Activated CD8-positive, alpha-beta memory T cell treated with anti-CD3 and anti-CD28 coated beads, Interleukin-2, amount 10 ng/mL, durations not matched to agents 7 days and 5 days (primary cell): ENCODE measurements at places on chromosomes 5 and 9. TPM values are rescaled to one million over a fixed set of nuclear protein-coding genes. Genes with fewer than 3 reads are reported as not detected.

- no peak for DNase-seq
Observed at GRCh38 chr9:33189331-33189791, 22.2 kb upstream of the B4GALT1 start.

Gene KCNV2
- not detected for total RNA-seq

Gene ANKDD1B
- not detected for total RNA-seq

Gene IL17B
- not detected for total RNA-seq

Gene UBE2QL1
- total RNA-seq: not detected

DNA sequence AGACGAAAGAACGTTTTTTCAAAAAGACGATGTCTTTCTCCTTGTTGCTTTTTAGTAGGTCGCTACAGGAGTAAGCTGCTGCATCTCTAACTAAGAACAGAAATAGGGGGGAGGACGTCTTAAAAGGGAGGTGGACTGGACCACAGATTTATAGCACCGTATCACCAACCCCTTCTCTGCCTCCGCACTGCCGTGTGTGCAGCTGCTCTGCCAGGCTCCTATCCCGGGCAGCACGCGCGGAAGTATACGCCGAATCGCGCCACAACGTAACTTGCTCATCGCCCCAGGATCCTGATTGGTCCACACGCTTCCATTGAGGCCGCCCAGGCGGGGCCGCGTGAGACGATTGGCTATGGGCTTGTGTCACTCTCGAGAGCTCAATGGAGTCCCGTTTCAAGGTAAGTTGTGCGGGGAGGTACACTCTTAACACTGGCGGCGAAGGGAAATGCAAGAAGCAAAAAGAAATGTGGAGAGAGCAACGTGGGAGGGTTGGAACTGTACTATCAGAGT is at the start of gene ELAVL2:
Gene ELAVL2, minus strand, starts transcription at position 121 of the 510 bp plus-strand sequence. CDS start 64,006 bp downstream, outside the sequence.
- peak; percentile 45 for DNase-seq

DNA sequence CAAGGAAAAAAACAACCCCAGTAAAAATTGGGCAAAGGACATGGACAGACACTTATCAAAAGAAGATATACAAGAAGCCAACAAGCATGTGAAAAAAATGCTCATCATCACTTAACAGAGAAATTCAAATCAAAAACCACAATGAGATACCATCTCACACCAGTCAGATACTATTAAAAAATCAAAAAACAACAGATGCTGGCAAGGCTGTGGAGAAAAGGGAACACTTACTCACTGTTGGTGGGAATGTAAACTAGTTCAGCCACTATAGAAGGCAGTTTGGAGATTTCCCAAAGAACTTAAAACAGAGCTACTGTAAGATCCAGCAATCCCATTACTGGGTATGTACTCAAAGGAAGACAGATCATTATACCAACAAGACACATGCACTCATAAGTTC is 157.4 kb downstream of the EDIL3 start:
- no peak for DNase-seq

Gene NR5A1
- total RNA-seq: not detected

DNA sequence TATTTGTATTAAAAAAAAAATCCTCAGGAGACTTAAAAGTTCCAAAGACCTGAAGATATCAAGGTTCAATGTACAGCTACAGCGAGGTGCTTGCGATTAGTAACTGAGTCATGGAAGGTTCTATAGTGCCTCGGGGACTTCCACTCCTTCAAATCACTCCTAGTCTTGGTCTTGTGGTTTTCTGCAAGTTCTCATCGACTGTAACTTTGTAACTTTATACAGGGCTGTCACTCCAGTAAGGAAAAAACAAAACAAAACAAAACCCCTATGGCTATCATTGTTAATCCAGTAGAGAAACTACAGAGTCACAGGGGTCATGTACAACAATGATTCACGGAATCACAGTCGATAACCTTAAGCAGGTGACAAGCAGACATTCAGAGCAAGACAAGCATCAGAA is 39.8 kb upstream of the SELENOP start:
- DNase-seq: no peak

DNA sequence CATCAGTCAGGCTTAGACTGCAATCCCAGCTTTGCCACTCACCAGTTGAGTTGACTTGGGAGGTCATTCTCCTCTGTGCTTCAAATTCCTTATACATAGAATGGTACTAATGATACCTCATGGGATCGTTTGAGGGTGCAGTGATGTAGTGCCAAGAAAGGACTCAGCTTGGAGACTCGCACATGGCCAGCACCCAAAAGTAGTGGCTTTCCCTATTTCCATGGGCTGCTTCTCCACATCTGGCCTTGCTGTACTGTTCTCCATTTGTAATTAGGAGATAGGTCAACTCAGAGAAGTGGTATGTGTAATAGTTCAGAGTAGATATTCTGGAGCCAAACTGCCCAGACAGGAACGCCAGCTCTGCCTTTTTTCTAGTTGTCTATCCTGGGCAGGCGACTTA is 5.5 kb downstream of the CCL19 start:
- no peak for DNase-seq

Gene TMEM171
- total RNA-seq: not detected

- DNase-seq: no peak
Observed at GRCh38 chr5:132439521-132440089, 51.0 kb downstream of the IRF1 start.
